ENCODE measurements at places on chromosomes 5 and 9. TPM values are rescaled to one million over a fixed set of nuclear protein-coding genes. Genes with fewer than 3 reads are reported as not detected.

The OR1J2 gene
- total RNA-seq = not detected

The CDKN2B-AS1 gene
- 7.0 TPM for total RNA-seq

The PRSS3 gene
- 7.1 TPM for total RNA-seq

The ECM2 gene
- total RNA-seq = 0.72 TPM

The CKMT2 gene
- total RNA-seq = not detected

The BARHL1 gene
- not detected for total RNA-seq

The TXNDC8 gene
- total RNA-seq = not detected

DNA sequence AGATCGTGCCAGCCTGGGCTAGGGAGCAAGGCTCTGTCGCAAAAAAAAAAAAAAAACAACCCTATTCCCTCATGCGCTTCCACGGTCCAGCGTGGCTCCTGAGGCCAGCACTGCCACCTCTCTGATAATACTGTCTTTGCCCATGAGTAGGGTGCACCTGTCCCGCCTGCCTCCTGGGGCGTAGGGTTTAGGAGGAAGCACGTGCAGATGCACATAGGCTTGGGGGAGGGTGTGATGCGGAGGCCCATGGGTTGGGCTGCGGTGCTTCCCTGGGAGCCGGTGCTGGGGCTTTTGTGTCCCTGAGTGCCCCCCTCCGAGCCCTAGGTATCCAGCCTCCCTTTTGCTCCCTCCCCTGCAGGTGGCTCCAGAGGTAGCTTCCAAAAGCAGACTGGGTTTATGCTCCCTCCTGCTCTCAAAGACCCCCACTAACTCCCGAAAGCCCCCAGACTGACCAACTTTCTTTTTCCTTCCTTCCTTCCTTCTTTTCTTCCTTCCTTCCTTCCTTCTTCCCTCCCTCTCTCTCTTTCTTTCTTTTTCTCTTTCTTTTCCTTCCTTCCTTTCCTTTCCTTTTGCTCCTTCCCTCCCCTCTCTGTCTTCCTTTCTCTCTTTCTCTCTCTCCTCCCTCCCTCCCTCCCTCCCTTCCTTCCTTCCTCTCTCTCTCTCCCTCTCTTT is 12.8 kb downstream of the FGFR4 start:
- DNase-seq = no peak

- DNase-seq = peak; percentile 81
Measured at GRCh38 chr9:129175825-129176633, 2.0 kb downstream of the IER5L start.

DNA sequence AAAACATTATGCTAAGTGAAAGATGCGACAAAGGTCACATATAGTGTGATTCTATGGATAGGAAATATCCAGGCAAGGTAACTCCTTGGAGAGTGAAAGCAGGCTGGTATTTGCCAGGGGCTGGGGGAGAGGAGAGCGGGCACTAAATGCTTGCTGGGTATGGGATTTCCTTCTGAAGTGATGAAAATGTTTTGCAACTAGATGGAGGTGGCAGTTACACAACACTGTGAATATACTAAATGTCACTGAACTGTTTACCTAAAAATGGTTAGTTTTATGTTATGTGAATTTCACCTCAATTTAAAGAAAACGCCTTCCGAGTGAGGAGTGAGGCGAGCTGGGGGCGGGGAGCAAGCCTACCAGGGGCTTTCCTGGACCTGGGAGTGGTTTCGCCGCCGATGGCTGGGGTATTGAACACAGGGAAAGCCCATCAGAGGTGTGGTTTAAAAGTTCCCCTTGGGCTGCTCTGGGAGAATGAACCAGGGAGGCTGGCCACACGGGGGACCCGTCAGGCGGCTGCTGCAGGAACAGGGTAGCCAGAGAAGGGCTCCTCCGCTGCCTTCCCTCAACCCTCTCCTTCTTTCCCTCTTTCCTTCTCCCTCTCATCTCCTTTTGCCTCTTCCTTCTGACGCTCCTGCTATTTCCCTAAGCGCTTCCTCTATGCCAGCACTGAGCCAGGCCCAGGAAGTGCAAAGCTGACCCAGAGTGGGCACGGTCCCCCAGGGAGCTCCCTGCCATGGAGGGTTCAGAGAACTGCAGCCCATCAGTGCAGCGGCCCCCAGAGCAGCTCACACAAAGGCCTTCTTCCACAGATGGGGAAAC is 4.9 kb downstream of the AKNA start:
- no peak for DNase-seq

- DNase-seq = no peak
Measured at GRCh38 chr5:39106322-39106721, 32.1 kb upstream of the RICTOR start.

DNA sequence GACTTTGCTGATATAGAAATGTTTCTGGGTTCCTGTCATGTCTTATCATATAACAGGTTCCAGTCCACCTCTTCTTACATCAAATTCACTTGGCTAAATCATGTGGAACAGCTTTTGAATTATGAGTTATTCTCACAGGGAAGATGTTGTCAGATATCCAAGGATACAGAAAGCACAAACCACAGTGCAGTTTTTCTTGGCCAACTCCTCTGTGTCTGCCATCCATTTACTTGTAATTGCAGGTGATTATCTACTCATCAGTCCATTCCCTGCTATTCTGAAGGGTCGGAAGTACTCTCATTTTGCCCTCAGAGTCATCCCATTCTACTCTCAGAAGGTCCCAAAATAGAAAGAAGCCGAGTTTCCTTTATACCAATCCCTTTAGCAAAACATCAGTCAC is 10.0 kb downstream of the MARCHF11 start:
- no peak for DNase-seq

GRCh38 chr5:141992349-141992963 is 20.4 kb downstream of the GNPDA1 start:
- DNase-seq = peak; percentile 50

DNA sequence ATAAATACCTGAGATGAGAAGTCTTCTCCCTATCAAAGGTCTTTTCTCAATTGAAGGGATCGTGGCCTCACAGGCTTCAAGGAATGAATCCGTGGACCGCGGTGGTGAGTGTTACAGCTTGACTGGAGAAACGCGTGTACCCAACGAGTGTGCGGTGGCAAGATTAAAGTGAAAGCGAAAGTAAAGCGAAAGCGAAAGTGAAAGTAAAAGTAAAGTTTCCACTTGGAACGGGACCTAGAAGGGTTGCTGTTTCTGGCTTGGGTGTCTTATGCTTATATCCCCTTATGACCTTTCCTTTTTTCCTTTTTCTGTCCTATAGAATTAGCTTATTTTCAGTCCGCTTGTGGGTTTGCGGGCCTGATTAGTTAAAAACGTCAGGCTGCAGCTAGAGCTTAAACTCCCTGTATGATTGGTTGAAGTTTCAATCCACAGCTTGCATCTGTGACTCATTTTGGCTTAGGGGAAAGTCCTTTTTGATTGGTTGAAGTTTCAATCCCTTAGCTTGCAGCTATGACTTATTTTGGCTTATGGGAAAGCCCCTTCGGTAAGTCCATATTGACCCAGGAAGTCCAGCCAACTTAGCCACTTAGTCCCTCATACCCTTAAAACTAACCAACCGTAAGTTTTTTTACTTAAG is 924.3 kb upstream of the CDH10 start:
- peak; percentile 8 for DNase-seq

Data from RPMI7951 (cell line).